ENCODE measurements at places on chromosomes 1 and 21.

GRCh38 chr1:98028800-98029199 is 108.0 kb upstream of the DPYD start:
- no peak for DNase-seq

- peak; percentile 34 for DNase-seq
These were observed 156.9 kb upstream of the GJB5 start for GRCh38 chr1:34597877-34598514.

DNA sequence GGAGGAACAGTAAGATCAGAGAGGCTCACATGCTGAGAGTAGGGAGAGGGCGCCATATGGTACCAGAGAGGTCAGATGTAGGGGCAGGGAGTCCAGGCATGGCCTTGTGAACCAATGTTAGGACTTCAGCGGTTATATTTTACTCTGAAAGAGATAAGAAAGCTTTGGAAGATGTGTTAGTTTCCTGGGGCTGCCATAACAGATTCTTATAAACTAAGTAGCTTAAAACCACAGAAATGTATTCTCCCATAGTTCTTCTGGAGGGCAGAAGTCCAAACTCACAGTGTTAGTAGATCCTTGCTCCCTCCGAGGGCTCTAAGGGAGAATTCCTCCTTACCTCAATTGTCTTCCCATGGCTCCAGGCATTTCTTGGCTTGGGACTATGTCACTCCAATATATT is 502.5 kb upstream of the ADGRL2 start:
- no peak for DNase-seq

DNA sequence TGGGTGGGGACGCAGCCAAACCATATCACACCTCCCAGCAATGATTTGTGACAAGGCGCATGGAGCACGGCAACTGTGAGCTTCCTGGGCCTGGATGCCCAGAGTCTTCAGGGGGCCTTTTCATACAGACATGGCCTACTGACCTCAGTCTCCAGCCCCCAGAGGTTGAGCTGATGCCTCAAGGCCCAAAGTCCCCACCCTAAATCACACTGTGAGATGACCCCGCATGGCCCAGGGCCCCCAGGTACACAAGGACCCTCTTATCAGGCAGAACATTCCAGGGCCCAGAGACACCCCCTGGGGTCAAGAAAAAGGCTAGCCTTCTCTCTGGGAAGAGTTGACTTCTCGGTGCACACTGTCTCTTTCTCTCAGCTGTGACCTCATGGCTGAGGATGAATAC is 179.7 kb upstream of the C1orf174 start:
- no peak for DNase-seq

DNA sequence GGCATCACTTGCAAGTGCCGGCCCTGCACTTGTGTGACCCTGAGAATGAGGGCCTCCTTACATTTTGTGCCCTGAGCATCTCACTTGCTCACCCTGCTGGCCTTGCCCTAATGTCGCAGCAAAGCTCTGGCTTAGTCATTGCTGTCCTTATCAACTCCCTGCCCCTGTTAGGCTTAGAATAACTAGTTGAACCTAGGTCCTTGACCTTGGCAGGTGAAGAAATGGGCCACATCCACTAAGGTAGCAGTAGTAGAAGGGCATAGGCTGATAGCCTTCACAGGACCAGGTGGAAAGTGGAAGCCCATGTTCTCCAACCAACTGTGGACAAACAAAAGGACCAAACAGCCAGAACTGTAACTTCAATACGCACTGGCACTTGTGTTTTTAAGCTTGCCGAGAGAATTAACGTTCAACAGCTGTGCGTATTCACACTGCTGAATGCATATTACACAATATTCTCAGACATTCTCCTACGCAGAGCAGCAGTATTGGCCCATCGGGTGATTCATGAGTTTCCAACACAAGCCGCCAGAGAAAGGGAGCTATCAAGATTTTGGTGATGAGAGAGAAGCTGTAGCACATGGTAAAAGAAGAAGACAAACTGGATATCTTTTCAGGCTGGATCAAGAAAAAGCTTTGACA is 27.7 kb upstream of the PTGFRN start:
- DNase-seq, result peak; percentile 23
